ENCODE measurements at places on chromosomes 11 and 22.

DNA sequence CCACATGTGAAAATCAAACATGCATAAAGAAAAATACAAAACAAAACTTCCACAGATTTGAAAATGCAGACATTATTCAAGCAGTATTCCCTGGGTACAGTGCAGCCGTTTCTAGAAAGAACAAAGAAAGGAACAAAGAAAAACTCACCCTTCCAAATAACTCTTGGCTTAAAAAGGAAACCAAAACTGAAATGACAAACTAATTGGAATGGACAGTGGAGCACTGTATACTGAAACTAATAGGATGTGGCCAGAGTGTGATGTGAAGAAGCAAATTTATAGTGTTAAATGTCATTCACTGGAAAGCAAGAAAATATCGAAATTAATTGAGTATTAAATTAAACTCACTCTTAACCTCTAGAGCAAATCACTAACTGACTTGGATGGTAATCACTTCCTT lies 55.4 kb downstream of the QSER1 start:
- DNase-seq = no peak

- DNase-seq = no peak
These were observed 70.9 kb upstream of the OR5AK2 start for GRCh38 chr11:56917708-56918400.

GRCh38 chr11:61201476-61201875 lies 1.8 kb upstream of the PGA3 start:
- no peak for DNase-seq

GRCh38 chr11:118079491-118079890 lies 2.6 kb downstream of the TMPRSS4 start:
- no peak for DNase-seq

GRCh38 chr11:63765688-63766241 lies 2.8 kb downstream of the ZFTA start:
- no peak for DNase-seq

GRCh38 chr22:28397306-28397705 lies 282.3 kb downstream of the TTC28 start:
- DNase-seq = no peak

- DNase-seq = no peak
These were observed 24.3 kb downstream of the PDGFB start for GRCh38 chr22:39220450-39220849.

GRCh38 chr11:59728154-59728553 lies 14.5 kb upstream of the OR10V1 start:
- DNase-seq = no peak

GRCh38 chr11:12390687-12391110 lies 13.3 kb downstream of the PARVA start:
- DNase-seq = no peak

DNA sequence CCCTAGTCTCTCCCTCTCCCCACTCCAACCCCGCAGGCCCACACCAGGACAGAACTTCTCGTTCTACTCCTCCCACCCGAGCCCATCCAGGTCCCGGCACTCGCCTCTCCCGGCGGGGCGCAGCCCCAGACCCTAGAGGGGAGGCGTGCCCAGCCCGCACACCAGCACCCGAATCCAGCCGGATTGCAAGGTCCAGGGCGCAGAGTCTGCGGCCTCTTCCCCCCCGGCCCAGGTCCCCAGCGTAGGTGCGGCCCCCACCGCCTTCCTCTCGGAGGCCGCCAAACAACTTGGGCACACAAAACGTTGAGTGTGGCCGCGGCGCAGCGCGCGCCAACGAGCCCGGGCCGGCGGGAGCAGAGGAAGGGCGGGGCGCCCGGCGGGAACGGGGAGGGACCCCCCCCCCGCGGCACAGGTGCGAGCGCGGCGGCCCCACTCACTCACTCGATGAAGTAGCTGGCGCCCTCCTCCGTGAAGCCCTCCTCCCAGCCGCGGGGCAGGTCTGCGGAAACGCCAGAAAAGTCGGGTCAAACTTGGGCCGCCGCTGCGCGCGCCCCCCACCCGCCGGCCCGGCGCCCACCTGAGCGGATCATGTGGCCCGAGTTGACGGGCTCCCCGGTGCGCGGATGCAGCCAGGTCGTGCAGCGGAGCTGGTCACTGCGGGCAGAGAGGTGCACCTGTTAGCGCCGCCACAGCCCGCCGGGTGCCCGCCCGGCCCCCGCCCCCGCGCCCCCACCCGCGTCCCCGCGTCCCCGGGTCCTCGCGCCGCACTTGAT lies 480 bp downstream of the PLEKHA7 start:
- DNase-seq = no peak

- no peak for DNase-seq
These were observed 1.7 kb upstream of the RCOR2 start for GRCh38 chr11:63918507-63919191.

GRCh38 chr11:19380375-19380774 lies 139.6 kb upstream of the E2F8 start:
- DNase-seq = no peak

DNA sequence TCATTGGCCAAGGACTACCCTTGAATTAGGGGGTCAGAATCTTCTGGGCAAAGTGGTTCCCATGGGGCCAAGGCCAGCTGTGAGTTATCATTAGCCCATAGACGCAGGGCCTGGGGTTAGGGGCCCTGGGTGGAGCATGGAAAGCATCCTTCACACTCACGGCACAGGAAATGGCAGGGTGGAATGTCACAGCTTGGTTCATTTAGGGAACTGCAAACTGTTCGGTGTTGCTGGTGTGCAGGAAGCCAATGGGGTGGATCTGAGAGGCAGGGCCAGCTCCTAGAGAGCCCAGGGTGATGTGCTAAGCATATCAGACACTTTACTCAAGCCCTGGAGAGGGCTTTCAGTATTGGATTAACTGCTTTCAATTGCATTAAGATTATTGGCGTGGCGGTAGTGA lies 42.9 kb downstream of the TECTA start:
- DNase-seq = no peak

GRCh38 chr11:34124885-34125668 lies 19.6 kb downstream of the NAT10 start:
- no peak for DNase-seq

- DNase-seq = no peak
These were observed 5.0 kb upstream of the ANO3 start for GRCh38 chr11:26326793-26327400.

- DNase-seq = no peak
These were observed 198.5 kb downstream of the MSANTD4 start for GRCh38 chr11:105823495-105824033.

GRCh38 chr11:103648670-103649400 lies 387.6 kb upstream of the DDI1 start:
- DNase-seq = no peak

DNA sequence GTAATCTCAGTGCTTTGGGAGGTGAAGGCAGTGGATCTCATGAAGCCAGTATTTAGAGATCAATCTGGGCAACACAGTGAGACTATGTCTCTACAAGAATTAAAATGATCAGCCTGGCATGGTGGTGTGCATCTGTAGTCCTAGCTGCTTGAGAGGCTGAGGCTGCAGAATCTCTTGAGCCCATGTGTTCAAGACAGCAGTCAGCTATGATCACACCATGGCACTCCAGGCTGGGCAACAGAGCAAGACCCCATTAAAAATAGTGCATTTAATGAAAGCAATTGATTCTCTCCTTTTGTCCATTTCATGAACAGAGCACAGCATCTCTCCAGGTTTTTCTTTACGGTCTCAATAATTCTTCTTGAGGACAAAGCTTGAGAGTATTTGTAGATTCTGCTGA lies 11.3 kb upstream of the CARD16 start:
- DNase-seq = no peak

DNA sequence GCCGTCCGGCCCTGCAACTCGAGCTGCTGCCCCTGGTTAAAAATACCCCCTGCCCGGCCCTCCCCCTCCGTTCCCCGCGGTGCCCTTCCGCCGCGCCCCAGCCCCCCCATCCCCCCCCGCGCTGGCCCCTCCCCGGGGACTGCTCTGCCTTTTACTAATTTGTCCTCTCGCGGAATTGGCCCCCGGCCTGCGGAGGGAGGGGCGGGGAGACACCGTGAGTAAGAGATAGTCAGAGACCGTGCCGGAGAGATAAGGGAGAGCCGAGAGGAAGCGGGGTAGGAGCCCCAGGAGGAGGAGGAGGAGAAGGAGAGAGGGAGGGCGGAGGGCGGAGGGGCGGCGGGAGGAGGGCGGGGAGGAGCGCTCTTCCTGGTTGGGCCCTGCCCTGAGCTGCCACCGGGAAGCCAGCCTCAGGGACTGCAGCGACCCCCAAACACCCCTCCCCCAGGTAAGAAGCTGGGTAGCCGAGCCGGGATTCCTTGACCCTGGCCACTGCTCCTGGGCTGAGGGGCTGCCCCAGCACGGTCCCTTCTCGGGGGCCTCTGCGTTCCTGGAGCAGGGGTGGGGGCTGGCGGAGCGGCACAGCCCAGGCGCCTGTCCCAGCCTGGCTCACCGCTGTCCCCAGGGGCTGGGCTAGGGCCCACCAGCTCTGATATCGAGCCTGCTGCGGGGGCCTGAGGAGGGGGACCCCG lies at the start of gene CAPN1:
TSS of gene CAPN1 (plus strand) at position 360 of the 689 bp plus-strand sequence. CDS start 774 bp downstream, outside the sequence.
- no peak for DNase-seq

DNA sequence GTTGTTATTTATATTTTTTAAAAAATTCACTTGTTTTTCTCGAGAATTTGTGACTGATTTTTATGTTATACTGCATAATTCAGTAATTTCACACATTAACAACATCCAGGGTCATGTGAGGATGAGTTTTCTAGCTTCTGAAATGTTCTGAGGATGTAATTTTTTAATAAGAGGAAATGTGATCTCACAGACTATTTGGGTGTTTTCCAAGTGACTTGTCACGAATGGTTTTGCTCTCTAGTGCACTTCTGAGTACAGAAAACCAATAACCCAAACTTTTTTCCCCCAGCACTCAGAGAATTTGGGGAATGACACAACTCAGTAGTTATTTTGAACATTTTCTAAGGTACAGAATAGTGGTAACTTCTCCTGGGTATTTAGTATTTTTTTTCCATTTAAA lies 821.1 kb upstream of the ARHGAP42 start:
- DNase-seq = no peak

DNA sequence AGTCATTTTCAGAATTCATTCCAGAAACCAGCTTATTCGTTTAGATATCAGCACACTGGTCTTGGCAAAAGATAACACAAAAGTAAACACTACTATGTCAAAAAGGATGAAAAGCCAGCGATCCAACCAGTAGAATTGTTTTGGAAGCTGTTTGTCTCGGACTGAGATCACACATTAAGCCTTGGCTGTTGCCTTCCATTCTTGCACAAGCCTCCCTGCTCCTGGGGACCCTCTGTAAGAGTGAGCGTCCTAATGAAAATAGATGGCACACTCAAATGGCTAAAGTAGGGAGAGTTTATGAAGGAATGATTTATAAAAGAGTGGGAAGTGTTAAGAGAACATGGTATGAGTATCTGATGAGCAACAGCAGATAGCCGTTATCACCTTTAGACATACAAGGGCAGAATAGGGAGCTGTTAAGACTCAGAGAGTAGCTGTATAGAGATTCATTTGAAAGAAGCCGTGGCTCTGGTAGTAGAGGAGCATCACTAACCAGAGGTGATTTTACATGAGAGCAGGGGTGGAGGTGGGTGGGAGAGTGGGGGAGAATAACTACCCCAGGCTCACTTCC lies 25.2 kb downstream of the PDE3B start:
- no peak for DNase-seq

DNA sequence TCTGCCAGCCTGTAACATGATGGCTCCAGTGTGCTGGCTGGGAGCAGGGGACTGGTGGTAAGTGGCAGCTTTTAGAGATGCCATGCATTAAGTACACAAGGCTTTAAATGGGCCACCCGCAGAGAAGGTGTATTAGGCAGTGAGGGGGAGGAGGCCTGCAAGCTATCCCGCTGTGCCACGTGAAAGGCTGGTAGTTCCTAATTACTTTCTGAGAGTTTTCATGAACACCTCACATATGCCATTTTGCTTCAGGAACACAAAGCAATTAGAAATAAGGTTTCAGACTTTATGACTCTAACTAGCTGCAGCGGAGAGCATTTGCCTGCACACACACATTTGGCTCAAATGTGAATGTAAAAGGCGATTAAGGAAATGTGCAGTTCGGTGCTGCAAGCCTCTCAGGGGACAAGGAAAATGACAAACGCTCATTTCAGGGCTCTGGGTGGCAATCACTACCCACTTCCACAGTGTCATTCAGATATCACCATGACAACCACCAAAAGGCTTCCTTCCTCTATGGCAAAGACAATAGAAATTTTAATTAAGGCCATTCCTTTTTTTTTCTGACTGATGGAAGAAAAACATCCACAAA lies 116.6 kb downstream of the PLEKHA7 start:
- DNase-seq = no peak

- DNase-seq = no peak
These were observed 90.9 kb upstream of the CRTAM start for GRCh38 chr11:122747351-122747781.

- DNase-seq = no peak
These were observed 34.8 kb downstream of the CELSR1 start for GRCh38 chr22:46502440-46503175.

DNA sequence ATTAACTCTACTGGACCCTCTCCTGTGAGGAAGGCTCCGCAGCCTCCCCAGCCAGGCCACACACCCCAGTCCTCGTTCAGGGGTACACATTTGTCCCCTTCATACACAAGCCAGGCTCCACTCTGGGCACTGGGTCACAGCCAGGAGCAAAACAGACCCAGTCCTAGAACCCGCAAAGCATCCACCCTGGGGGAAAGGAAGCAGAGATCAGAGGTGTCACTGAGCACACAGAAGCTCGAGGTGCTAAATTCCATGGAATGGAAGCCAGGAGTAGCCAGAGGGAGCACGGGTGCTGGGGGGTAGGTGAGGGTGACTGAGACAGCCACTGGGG lies 43.6 kb upstream of the TH start:
- DNase-seq = no peak

- no peak for DNase-seq
These were observed 96.6 kb upstream of the LMO1 start for GRCh38 chr11:8360086-8360828.

DNA sequence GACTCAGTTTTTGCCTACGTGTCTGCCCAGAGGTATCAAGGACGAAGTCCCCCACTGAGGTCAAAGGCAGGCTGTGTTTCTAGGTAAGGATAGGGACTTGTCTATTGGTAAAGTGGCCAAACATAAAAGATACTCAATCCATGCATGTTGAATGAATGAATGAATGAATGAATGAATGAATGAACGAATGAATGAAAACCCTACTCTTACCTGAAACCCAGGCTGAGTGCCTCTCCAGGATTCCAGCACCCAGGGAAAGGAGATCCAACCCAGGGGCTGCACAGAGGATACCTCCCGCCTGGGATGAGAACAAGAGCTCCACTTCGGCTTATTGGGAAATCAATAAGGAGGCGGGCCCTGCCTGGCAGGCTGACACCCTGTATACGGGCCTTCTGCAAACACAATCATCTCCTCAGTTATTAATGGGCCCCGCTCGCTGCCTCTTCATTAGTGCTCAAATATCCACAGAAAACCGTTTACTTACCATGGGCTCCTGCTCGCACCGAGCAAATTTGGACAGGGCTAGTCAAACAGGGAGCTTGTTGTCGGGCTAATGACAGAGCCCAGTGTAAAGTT lies 177.4 kb downstream of the BUD13 start:
- no peak for DNase-seq

DNA sequence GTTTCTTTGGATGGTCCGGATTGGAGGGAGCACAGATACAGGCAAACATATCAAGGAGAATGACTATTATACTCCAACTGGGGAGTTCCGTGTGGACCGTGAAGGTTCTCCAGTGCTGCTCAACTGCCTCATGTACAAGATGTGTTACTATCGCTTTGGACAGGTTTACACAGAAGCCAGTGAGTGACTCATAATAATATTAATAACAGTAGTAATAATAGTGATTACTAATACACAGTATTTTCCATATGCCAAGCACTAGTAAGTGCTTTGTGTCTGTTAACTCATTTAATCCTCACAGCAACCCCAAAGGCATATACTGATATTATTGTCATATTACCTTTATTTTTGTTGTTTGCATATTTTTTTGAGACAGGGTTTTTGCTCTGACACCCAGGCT lies 6.6 kb upstream of the CHEK1 start:
- no peak for DNase-seq

GRCh38 chr11:23569547-23569946 lies 709.3 kb upstream of the CCDC179 start:
- DNase-seq = no peak
